ENCODE measurements at places on chromosomes 2 and 18.

- DNase-seq: no peak
Observed at GRCh38 chr2:49288113-49288705, 133.9 kb upstream of the FSHR start.

DNA sequence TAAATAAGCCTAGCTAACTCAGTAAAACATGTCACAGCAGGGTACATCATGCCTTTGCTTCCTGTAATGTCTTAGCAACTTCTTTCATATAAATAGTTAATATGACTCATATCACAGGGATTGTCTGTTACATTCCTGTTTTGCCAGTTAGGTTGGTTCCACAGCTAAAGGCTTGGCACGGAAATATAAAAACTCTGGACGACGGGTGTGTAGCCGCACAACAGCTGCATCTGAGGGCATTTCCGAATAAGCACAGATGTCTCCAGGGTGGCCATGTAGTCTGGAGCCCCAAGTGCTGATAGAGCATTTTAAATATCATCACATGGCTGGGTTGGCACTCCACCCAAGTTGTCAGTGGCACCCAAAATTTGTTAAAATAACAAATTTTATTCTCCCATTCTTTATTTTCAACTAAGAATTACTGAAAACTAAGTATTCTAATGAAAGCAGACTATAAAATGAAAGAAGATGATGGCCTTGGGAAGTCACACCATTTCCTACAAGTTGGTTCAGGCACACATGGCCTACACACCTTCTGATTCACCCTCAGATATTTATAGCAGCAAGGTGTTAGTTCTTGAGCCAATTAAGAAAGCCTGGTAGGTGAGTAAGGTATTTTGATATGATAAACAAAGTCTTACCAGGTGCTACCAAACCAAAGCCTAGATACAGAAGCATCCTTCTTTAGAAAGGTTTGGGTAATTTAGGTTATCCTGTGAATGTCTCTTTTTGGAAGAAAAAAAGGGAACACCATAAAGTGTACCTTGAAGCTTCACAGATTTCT is 61.8 kb upstream of the STK17B start:
- DNase-seq: no peak

DNA sequence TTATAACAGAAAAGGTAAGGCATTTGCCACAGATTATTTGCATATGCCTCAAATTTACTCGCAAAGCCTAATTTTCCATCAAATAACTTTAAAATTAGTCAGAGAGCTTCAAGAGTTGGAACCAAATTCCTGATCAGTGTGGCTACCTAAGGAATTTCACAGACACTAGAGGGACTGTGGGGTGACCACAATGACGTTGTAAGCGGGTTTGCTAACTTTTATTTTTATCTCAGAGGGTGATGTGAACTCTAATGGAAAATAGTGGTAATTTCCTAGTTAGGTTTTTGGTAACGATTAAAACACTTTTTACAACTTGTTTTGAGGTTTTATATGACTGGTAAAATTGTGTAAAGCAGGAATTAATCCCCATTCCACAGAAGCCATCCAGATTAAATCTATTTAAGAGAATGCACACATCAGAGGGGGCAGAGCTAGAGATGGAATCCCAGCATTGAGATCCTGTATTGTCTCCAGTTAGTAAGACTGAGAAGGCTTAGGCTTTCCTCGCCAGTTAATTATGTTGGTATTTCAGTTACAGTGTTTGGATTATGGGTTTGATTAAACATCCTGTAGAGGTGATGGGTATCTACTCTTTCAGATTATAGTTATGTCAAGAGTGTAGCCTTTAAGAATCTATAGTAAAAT is 129.0 kb downstream of the GPD2 start:
- no peak for DNase-seq

DNA sequence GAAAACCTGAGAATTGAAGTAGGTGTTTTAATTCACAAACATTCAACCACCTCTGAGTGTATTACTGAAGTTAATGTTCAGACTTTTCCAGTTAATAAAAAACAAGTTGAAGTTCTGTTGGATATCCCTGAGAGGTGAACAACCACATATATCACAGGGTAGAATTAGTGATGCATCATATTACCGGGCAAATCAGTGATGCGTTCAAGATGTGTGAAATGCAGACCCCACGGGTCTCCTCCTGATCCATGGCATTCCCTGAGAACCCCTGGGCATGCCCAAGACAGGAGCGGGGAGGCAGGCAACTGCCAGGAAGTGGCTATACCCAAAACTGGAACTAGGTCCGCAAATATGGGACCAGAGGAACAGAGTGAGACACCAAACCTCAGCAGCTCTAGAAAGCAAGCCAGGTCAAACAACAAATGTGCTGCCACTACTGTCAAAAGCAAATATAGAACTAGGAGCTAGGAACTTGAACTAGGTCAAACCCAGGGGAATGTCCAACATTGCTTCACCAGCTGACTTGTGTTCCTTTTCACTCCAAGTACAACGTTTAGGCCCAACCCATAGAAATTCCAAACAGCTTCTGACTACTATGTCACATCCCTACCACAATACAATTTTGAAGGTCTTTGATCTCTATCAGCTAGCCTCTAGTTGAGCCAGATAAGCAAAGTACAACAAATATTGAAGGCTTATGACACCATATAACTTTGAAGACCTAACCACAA is 20.2 kb downstream of the PSTPIP2 start:
- DNase-seq: no peak

GRCh38 chr2:135913727-135914365 is 37.6 kb upstream of the MCM6 start:
- DNase-seq: no peak

DNA sequence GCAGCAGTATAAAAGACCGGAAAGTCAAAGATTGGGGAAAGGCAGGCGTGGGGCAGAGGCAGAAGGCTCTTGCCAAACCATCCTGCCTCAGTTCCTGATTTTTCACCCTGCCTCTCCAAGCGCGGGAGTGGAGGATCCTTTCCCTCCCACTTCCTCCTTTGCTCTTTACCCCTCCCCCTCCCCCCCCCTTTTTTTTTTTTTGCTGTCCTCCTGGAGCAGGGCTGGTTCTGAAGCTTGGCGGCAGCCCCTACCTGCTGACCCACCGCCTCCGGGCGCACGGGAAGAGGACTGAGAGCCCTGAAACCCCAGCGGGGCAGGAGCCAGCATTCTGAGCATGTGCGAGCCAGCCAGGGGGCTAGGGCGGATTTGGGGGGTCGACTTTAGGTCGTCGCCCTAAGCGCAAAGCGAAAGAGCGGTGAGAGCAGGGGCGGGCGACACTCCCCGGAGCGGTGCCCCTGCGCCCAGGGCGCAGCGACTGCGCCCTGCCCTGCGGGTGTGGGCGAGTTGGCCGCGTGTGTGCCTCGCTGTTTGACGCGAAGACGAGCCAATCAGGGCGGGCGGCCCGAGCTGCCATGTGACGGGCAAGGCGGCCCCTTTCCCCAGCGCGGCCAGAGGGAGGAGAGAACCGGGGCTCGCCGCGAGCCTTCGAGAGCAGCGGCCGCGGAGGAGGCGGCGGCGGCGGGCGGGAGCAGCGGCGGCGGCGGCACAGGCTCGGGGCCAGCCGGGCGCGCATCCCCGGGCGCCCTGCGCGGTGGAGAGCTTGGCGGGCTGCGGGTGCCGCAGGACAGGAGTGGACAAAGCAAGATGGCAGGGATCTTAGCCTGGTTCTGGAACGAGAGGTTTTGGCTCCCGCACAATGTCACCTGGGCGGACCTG is at the start of gene CERS6:
Gene CERS6, plus strand, starts transcription at position 628 of the 876 bp plus-strand sequence. Its CDS starts 177 bp downstream, at position 805.
- peak; percentile 79 for DNase-seq
